ENCODE measurements at places on chromosomes 7 and 10.

DNA sequence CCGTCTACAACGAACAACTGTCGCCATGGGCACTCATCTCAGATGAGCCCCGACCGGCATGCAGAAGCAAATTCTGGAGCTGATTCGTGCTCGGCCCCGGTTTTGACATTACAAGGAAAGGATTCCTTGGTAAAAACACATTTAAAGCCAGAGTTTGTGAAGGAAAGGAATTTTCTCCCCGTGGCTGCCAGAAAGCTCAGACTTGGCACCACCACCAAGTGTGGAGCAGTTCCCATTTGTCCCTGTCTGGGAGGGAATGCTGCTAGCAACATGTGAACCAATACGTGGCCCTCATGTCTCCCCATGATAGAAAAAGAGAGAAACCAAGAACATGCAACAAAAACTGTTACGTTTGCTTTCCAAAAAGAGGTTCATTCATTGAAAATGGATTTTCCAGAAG lies 55.2 kb upstream of the DDC start:
- no peak for DNase-seq

DNA sequence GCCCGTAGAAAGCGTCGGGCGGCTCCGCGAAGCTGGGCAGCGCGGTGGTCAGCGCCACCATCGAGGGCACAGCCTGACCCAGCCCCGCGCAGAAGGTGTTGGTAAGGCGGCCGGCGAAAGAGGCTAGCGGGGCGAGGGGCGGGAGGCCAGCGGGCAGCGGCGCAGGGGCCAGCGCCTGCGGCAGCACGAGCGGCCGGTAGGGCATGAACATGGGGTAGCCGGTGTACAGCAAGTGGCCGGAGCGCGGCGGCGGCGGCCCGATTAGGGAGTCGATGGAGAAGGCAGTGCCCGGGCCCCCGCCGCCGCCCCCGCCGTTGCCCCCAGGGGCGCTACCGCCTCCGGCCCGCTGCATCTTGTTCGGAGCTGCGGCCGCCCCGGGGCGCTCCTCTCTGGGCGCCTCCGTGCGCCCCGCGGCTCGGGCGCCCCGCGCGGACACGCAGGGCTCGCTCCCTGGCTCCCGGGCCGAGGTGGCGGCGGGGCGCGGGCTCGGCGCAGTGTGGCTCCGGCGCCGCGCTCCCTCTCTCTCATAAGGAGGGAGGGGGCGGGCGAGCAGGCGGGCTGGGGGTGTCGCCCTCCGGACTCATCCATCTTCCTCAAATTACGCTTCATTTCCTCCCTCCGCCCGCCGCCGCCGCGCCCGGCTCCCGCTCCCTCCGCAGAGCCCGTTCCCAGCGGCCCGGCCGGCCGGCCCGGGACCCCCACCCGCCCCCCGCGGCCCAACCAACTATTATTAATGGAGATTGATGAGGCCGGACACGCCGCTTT lies at the start of gene GBX1:
TSS of gene GBX1 (minus strand) at position 498 of the 765 bp plus-strand sequence. CDS start at position 352, 146 bp downstream.
- DNase-seq: peak; percentile 83

DNA sequence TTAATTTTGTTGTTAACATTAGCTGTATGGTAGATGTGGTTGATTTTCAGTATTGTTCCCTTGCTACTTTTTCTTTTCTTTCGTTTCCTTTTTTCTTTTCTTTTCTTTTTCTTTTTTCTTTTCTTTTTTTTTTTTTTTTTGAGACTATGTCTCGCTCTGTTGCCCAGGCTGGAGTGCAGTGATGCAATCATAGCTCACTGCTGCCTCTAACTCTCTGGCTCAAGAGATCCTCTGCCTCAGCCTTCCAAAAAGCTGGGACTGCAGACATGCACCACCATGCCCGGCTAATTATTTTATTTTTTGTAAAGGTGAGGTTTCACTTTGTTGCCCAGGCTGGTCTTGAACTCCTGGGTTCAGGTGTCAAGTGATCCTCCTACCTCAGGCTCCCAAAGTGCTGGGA lies 14.4 kb downstream of the SLC26A3 start:
- no peak for DNase-seq

DNA sequence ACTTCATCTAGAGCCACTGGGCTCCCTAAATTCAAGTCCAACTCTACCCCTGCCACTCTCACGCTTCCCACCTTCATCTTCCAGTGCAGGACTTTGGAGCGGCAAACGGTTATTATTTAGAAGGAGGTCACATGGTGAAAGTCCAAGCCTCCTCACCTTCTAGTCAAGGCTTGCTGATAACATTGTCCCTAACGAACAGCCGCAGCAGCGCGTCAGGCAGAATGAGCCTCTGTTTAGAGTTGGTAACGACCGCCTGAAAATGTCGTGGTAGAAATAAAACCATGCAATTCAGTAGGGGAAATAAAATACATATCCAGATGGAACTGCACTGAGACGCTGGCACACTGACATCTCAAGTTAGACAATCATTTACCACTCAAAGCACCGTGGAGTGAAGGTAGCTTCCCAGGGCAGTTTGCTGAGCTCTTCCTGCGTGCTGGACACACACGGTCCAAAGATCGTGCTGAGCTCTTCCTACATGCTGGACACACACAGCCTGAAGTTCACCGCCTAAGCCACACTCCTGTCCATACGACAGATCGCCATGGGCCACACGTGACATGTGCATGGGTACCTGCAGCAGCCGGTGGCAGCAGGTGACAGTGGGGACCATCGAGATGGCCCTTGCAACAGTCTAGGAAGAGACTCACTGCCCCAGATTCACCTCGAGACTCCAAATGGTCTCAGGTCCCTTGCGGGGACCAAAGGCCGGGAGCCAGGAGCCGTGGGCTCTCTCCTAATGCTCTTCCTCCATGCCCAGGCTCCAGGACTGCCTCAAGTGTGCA lies 323.5 kb downstream of the PTPRN2 start:
- DNase-seq: no peak

- no peak for DNase-seq
Observed at GRCh38 chr10:25425776-25426175, 251.0 kb downstream of the GPR158 start.

DNA sequence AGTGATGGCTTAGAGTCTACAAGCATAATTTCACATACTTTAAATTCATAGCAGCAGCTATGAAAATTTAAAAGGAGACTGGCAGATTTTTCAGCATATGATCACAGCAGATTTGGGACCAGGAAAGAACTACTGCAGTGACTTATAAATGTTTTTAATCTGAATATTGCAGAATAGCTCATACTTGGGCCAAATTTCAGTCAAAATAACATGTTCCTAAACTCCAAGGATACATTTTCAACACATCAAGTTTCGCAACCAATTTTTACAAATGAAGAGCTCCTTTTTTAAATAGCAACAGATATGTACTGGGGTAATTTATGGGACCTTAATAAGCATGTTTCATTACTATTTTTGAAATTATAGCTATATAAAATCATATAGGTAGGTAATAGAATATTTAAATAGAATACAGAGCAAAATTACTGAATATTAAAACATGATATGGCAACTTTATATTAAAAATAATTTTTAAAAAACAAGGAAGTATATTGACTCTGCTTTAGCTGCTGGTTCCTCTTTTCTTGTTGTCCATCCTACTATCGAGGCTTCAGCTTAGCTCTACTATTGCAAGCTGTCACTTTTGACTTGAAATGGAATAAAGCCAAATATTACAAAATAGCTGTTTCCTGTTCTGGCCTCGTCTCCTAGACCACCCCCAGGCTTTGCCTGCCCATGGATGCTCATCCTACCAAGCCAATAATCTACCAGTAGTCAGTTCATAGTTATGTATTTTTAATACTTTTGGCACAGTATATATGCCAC lies 123.1 kb downstream of the NRBF2 start:
- no peak for DNase-seq

GRCh38 chr7:127782654-127783559 lies 130.9 kb downstream of the SND1 start:
- DNase-seq: no peak

Data from nephron progenitor cell (in vitro differentiated cells).